ENCODE measurements at places on chromosomes 13 and 19.
A peak's percentile ranks its signal among the peaks of the same experiment; 100 is the strongest.

DNA sequence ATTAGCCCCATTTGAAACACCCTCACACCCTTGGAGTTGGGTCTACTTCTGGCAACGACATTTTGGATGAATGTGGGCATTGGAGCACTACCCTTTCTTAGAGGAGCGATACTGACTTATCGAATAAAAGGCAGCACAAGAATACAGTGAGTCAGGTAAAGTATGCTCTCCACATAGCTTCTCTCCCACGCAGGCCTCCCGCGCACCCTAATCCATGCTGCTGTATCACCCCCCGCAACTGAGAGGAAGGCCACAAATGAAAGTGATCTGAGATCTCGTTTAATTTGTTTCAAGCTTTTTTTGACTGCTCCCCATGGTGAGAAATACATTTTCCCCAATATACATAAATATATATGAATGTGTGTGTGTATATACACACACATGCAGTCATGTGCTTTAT lies 25.4 kb upstream of the AKAP11 start:
- no peak for DNase-seq

DNA sequence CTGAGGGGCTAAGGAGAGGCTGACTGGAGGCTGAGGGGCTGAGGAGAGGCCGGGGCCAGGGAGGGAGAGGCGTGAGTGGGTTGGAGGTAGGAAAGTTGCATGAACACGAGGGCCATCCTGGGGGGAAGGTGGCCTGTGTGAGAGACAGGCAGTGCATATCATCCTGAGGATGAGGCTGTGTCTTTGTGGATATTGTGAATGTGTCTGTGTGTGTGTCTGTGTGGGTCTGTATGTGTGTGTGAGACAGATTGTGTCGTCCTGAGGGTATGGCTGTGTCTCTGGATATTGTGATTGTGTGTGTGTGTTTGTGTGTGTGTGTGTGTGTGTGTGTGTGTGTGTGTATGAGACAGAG lies 422 bp downstream of the ZNF71 start:
- no peak for DNase-seq

GRCh38 chr19:8209462-8210378 lies 550 bp downstream of the CERS4 start:
- peak; percentile 67 for DNase-seq

DNA sequence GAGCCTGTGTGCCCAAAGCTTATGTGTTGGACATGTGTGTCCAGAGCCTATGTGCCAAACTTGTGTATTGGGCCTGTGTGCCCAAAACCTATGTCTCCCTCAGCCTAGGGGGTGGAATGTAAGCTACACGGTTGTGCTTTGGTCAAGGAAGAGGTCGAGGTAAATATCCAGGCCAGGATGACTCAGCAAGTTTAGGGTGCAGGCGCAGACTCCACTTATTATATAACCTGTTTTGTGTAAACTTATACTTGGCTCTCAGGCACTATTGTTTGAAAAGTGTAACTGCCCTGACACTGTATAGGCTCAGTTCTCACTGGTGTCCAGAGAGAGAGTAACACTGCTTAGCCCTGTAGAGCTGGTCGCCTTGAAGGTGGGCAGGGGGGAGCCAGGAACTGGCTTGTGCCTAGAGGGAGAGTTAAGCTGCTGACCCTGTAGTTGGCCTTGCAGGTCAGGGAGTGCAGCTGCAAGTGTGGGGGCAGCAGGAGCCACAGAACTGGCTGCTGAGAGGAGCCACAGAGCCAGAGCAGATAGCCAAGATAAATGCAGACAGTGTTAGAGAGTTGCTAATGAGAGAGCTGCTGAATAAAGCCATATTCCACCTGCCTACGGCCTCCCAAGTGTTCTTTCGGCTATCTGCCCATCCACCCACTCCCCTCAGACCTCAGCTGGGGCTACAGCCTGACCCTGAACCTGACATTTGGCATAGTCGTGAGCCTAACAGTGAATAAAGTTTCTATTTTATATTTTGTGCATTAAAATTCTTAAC lies 517.2 kb upstream of the SLITRK1 start:
- no peak for DNase-seq

DNA sequence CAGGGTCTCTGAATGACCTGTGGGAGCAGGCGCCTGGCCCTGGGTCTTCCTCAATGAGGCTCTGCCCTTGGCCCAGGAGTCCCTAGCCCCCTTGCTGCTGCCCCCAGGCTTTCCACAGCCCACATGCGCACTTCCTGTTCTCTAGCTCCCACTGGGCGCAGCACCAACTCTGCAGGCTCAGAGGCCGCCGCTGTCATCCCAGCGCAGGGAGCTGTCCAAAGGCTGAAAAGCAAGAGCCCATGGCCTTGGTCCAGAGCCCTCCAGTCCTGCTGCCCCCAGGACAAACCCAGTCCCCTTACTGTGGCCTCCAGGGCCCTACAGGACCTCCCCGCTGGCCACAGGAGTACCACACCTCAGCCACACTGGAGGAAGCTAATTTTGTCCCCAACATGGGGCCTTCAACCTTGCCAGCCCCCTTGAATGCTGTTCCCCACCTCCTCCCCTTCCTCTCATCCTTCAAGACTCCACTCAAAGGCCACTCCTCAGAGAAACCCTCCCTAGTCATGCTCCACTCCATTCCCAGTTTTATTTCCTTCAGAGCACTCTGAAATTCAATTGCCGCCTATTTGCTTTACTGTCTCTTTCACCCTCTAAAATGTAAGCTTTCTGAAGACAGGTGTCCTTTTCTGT lies 8.0 kb upstream of the POU2F2 start:
- DNase-seq = no peak

GRCh38 chr19:48512504-48513288 lies 1.1 kb upstream of the LMTK3 start:
- no peak for DNase-seq

GRCh38 chr19:384799-385169 lies 24.2 kb downstream of the C2CD4C start:
- DNase-seq = no peak

DNA sequence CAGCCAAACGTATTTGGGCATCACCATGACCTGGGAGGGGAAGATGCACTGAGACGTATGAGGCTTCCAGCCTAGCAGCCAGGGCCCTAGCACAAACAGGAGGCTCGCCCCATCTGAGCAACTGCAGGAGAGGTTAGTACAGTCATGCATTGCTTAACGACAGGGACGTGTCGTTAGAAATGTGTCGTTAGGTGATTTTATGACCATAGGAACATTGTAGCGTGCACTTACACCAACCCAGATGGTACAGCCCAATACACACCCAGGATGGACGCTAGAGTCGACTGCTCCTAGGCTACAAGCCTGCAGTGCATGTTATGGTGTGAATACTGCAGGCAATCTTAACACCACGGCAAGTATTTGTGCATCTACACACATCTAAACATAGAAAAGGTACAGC lies 9.3 kb downstream of the CD177 start:
- DNase-seq = no peak

DNA sequence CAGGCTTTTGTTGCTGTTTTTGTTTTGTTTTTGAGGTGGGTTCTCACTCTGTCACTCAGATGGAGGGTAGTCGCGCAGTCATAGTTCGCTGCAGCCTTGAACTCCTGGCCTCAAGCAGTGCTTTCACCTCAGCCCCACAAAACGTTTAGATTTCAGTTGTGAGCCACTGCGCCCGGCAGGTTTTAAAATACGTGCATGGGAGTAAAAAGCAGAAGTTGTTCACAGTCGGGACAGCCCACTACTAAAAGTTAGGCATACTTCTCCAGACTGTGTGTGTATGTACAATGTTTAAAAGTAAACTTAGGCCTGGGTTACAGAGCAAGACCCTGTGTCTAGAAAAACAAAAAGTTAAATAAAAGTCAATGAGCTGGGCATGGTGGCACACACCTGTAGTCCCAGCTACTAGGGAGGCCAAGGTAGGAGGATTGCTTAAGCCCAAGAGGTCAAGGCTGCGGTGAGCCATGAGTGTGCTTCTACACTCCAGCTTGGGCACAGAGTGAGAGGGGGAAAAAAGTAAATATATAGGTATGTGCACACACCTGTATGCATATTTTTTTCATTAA lies 6.1 kb downstream of the SAFB start:
- DNase-seq = no peak

- no peak for DNase-seq
Observed at GRCh38 chr13:112840472-112841302, 128.3 kb upstream of the MCF2L start.

DNA sequence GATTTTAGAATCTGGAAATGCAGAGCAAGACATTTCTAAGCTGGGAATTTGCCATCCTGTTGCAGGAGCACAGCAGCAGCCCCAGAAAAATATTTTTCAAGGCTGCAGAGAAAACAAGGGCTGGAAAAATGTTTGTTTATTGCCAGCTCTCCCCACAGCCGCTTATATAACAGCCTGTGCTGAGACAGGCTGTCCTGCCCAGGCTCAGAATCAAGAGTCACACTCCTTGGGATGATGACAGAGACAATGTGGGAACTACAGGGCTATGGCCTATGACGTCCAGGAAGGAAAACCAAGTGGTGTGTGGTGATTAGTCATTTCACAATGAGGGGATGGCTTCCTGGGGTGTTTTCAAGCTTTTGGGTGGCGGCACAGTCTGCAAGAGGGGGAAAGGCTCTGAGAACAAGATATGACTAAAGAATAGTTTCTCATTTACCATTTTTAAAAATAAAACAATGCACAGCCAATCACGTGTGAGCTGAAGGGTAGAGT lies 136.3 kb upstream of the SERP2 start:
- no peak for DNase-seq

- DNase-seq = no peak
Observed at GRCh38 chr13:110737555-110737954, 24.1 kb downstream of the ING1 start.

GRCh38 chr19:38682872-38683392 lies 35.5 kb downstream of the ACTN4 start:
- no peak for DNase-seq

GRCh38 chr13:104310861-104311260 lies 1244.6 kb upstream of the SLC10A2 start:
- no peak for DNase-seq

- DNase-seq = no peak
Observed at GRCh38 chr13:110960204-110960603, 45.3 kb upstream of the ANKRD10 start.

DNA sequence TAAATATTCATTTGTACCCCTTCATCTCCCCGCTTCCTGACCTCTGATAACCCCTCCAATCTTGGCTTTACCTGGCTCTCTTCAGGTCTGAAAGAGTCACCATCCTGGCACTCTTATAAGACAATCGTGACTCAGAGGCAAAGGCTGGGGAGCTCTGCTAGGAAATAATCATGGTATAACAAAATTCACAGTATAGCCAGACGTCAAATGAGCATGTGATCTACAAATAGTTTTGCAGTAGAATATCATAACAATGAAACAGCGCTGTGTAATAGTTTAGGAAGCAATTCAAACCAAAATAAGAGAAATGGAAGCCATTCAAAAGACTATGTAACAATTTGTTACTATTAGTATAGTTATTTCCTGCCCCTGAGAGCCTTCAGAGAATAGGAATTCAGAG lies 34.2 kb downstream of the RXFP2 start:
- no peak for DNase-seq

- no peak for DNase-seq
Observed at GRCh38 chr19:45153339-45154063, 7.3 kb downstream of the NKPD1 start.

GRCh38 chr13:106145997-106146864 lies 389.2 kb downstream of the EFNB2 start:
- no peak for DNase-seq

DNA sequence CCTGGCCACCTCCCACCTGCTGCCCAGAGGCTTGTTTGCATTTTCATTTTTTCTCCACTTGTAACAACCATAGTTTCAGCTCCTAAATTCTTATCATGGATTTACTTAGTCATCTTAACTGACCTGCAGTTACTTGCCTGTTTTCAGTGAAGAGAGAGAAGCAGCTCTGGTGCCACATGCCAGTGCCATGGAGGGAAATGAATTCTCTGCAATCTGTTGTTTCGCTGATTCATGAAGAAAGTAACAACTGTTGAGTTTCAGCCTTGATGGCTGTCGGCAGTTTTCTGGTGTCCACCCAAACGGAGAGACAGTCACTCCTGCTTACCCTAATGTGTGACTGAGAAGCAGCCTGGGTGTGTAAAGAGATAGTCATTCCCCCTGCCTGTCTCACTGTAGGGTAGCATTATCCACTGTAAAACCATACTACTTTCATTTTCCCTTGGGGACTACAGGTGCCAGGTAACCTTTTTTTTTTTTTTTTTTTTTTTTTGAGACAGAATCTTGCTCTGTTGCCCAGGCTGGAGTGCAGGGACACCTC lies 116.1 kb downstream of the DNAJC3 start:
- no peak for DNase-seq

GRCh38 chr19:14632286-14632685 lies 42.4 kb downstream of the ADGRE3 start:
- DNase-seq = no peak

GRCh38 chr13:24734950-24735349 lies 29.0 kb upstream of the RNF17 start:
- no peak for DNase-seq

GRCh38 chr13:37023871-37024270 lies 23.3 kb downstream of the EXOSC8 start:
- no peak for DNase-seq

GRCh38 chr19:50264483-50265186 lies 61.2 kb downstream of the MYH14 start:
- DNase-seq = no peak

GRCh38 chr19:17026706-17027534 lies at the start of gene CPAMD8:
TSS of gene CPAMD8 (minus strand) at chr19:17026810. CDS start at chr19:17026642, 168 bp downstream.
- DNase-seq = no peak

- DNase-seq = no peak
Observed at GRCh38 chr13:49627831-49628652, at the start of gene ARL11. TSS of gene ARL11 (plus strand) at chr13:49628507. CDS start at chr13:49630448, 1,941 bp downstream.

DNA sequence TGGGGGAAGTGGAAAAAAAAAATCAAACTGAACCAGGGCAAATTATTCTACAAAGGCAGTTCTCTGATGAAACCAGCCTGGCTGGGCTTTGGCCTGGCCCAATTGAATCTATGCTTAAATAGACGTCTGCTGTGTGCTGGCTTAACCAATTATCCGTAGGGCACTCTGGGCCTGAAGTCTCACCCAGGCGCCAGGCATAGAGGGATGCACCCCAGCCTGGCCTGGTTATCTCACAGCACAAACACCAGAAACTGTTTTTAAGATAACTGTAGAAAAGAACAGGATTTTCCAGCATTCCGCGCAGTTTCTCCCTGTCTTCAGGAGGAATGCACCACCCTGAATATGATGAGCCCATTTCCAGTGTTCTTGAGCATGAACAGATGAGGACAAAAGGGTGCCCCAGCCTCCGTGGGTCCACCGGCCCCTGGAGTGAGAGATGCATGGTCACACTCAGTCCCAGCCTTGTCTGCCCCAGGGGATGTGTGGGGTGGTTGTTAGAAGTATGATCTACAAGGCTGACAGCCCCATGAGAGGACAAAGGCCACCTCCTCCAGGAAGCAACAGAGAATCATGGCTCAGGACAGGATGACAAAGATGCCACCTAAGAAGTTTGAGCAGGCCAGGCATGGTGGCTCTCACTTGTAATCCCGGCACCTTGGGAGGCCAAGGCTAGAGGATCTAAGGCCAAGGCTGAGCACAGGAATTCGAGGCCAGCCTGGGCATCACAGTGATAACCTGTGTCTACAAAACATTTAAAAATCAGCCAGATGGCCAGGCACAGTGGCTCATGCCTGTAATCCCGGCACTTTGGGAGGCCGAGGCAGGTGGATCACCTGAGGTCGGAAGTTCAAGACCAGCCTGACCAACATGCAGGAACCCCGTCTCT lies 50.2 kb downstream of the PEPD start:
- DNase-seq = no peak
